Mesothelial cell of epicardium (in vitro differentiated cells): ENCODE measurements at places on chromosomes 1 and 21. TPM values are rescaled to one million over a fixed set of nuclear protein-coding genes. Genes with fewer than 3 reads are reported as not detected.

DNA sequence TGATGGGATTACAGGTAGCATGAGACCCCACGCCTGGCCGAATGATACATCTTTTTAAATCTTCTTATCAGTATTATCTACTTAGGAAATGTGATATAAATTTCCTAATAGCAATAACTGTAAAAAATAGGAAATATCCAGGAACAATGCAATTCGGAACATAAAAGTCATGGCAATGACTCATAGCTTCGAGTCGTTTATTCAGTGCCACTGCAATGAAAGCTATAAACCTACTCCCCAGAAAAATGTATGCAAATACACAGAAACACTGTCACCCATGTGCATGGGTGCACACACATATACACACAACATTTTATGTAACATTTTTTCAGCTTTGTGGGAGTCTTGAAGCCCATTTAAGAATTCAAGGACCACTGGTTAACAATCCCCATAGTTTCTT is 194.6 kb downstream of the PATJ start:
- DNase-seq: no peak

GRCh38 chr1:230627767-230628166 is 14.5 kb upstream of the COG2 start:
- no peak for DNase-seq

GRCh38 chr1:177585302-177586220 is 384.3 kb downstream of the SEC16B start:
- peak; percentile 32 for DNase-seq

DNA sequence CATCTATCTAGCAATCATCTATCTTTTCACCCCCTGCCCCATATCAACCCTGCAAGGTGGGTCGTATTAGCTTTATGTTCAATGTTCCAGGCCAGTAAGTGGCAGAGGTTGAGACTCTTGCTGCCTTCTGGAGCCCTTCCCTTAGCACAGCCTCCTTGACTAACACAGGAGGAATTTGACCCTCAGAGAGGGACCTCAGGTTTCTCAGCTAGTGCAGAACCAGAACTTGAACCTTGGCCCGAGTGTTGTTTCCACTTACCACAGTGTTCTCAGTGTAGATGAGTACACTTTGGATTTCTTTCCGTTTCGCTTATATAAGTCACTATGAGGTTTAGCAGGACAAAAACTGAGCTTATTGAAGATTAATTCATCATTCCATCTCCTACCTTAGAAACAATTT is 11.1 kb upstream of the ATF3 start:
- DNase-seq: no peak

DNA sequence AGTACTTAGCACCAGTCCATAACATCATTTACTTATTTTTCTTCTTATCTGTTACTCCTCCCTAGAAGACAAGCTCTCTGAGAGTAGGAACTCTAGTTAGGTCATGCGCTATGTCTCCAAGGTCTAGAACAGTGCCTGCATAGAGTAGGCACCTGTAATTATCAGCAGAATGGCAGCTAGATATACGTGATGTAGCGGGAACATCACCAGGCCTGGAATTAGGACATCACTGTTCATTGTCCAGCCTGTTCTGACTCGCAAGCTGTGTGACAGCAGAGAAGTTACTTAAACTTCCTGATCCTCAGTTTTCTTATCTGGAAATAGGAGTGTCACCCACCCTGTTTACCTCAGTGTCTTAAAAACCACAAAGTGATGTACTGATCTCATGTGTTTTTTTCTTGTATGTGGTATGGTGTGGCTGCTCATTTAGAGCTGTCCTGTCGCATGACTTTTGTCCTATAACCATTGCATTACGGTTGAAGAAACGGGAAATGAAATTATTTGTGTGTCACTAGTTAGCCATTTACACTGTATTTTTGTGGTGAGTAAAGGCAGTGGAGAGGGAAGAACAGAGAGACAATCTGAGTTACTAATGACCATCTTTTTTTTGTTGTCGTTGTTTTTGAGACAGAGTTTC is 37.1 kb upstream of the EXO1 start:
- DNase-seq: no peak

- no peak for DNase-seq
Observed at GRCh38 chr1:236882678-236883077, 87.6 kb downstream of the MTR start.

GRCh38 chr1:245872475-245872874 is 634.6 kb downstream of the SMYD3 start:
- DNase-seq: no peak

DNA sequence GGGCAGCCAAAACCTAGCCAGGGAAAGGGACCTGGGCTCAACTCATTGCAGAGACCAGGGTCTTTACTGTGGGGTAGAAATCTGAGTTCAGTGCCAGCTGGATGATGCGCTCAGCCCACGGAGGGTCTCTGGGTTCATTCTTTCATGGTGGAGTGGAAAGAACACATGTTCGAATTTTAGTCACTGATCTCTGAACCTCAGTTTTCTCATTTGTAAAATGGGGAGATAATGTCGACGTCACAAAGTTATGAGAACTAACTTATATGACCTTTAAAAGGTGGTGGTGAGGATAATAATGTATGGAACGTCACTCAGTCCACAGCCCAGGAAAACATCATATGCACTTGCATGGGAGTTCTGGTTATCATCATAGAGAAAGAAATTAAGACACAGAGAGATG is 1.2 kb upstream of the TAL1 start:
- DNase-seq: no peak

- DNase-seq: no peak
Observed at GRCh38 chr1:176177764-176178163, 29.3 kb downstream of the COP1 start.

GRCh38 chr1:186740324-186740723 is 60.1 kb upstream of the PTGS2 start:
- no peak for DNase-seq

DNA sequence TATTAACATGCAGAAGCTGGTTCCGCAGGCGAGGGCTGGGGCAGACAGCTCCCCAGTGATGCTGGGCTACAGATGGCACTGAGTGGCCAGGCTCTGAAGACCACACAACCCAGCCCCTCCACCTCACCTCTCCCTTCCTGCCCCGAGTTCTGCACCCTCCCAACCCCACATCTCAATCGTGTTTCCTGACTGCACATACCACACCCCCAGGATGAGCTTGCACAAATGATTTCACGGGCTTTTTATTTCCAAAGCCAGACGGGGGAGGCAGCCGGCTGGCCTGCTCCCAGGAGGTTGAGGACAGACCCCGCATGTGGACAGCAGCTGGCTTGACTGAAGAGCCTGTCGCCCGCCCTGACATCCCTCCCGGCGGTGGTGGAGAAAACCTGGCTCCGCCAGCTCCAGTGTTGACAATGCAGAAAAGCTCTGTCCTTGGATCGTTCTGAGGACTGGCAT is 21.4 kb upstream of the ALDH4A1 start:
- DNase-seq: no peak

DNA sequence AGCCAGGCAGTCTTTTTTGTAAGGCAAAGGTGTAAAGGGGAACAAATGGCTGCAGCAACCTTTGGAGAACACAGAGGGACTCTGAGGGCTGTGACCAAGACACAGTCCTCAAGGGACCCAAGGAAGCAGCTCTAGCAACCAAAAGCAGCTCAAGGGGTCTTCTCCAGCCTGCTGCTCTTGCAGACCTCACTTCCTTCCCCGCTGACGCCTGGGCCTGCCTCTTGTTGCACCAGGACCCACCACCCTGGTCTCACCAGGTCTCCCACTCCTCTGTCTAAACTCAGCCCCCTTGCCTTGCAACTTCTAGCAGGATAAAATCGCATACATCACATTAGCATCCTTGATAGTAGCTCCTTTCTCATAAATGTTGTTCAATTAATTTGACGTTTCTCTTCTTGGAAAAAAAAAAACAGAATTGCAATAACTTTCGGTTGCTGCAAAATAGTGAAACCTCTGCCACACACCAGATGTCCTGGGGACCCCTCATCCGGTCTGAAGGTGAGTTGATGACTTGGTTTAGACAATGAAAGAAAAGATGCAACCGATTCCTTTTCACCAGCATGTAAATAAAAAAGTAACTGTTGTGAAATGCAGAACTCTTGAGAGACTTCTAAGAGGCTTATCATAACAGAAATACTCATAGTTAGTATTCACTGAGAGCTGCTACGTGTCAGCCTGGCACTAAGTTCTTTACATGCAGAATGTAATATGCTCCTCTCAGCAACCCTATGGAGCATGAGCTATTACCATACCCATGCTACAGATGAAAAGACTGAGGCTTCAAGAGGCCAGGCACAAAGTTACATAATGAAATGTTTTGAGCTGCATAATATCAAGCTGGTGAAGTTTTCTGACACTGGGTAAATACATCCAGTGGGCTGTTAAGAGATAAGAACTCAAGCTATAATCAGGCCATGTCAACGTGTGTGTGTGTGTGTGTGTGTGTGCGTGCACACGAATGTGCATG is 58.5 kb downstream of the UMODL1 start:
- DNase-seq: no peak

- DNase-seq: no peak
Observed at GRCh38 chr21:44925378-44925755, 4.7 kb upstream of the ITGB2 start.

- DNase-seq: no peak
Observed at GRCh38 chr1:155697046-155697445, 8.2 kb downstream of the DAP3 start.

GRCh38 chr1:24451746-24452145 is 36.1 kb downstream of the NIPAL3 start:
- no peak for DNase-seq

DNA sequence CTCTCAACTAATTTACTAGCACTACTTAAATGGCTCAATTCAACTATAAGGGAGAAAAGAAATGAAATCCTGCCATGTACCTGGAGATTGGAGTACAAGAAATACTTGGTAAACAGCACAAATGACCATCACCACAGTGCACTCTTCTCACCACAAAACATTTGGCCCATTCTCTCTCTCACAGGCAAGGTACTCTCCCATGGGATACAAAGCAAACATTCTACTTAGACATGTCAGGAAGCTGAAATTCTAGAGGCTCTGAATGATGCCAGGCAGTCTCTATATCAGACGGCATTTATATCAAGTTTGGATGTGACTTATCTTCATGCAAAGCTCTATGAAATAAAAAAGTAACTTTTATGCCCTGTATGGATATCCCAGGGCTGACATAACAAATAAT is 72.5 kb downstream of the DPT start:
- DNase-seq: no peak

DNA sequence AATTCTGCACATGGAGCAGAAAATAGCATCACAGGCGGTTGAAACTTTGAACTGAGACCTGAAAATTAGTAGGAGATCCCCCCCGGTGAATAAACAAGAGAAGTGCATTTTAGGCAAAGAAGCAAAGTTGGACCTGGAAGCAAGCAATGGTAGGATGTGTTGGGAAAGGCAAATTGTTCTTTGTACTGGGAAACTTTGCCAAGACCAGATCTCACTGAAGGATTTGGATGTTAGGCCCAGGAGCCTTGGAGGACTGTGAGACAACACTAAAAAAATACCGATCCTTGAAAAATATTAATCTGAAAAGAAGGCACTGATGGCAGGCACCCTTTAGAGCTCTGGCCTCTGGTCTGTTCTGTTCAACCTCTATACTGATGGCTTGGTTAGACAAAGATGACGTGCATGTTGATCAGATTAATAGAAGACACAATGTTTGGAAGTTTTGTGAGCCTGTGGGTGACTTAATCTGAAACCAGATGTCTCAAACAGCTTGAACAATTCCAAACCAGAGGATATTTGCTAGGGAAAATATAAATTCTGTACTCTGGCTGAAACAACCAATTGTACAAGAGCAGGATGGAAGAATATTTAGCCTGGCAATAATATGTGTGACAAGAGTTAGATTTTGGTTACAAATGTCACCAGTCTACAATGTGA is 108.4 kb downstream of the ROR1 start:
- no peak for DNase-seq

GRCh38 chr1:118926261-118926660 is 61.9 kb downstream of the TBX15 start:
- no peak for DNase-seq

- no peak for DNase-seq
Observed at GRCh38 chr1:37391211-37392011, 83.0 kb upstream of the ZC3H12A start.

- no peak for DNase-seq
Observed at GRCh38 chr1:37655274-37655673, 20.6 kb upstream of the RSPO1 start.

GRCh38 chr1:179770887-179771502 is 27.9 kb downstream of the FAM163A start:
- DNase-seq: no peak

- DNase-seq: no peak
Observed at GRCh38 chr1:208445758-208446203, 201.6 kb upstream of the PLXNA2 start.

GRCh38 chr1:8864713-8865344 is 13.7 kb downstream of the ENO1 start:
- no peak for DNase-seq

The UCK2 gene
- 37.5 to 44.5 TPM (median 40.9 TPM) in 3 replicates for total RNA-seq

The EXTL2 gene
- total RNA-seq: 49.8 to 52.0 TPM (median 50.2 TPM) in 3 replicates

The CD247 gene
- total RNA-seq: 0.13 to 0.36 TPM (median 0.22 TPM) in 3 replicates

The SYCP1 gene
- not detected in 3 replicates for total RNA-seq
